ENCODE measurements at places on chromosomes 13 and 19.

DNA sequence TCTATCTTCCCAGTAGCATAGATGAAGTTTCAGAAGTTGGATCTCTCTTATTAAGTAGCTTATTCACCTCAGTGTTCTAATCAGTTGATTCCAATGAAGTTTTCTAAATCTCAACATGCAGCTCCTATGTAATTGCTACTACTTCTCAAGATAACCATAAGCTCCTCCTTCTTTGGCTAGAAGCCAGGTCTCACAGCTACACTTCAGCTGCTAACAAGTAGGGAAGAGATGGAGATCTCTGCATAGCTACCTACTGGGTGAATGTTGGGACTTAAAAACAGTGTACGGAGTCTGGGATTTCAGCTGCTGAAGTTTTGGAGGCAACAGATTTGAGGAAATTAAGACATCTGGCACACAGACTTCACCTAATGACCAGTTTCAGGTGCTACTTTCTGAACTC is 661.0 kb downstream of the SLITRK1 start:
- no peak for DNase-seq

DNA sequence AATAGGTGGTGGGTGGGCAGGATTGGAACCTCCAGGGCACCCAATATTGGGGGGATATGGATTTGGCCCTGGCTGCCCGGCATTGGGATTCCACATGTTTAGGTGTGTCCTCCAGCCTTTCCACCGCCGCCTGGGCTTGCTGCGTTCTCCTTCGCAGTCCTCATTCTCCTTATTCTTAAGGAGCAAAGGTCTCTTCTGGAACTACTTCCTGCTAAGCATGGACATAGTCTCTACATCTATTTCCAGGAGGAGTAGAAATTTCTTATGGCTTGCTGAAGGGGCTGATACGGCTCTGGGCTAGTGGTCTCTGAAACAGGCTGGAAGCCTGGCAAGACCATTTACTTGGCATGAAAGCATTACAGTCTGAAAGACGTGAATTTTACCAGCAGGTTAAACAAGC is 9.2 kb upstream of the FCGBP start:
- DNase-seq, result no peak

DNA sequence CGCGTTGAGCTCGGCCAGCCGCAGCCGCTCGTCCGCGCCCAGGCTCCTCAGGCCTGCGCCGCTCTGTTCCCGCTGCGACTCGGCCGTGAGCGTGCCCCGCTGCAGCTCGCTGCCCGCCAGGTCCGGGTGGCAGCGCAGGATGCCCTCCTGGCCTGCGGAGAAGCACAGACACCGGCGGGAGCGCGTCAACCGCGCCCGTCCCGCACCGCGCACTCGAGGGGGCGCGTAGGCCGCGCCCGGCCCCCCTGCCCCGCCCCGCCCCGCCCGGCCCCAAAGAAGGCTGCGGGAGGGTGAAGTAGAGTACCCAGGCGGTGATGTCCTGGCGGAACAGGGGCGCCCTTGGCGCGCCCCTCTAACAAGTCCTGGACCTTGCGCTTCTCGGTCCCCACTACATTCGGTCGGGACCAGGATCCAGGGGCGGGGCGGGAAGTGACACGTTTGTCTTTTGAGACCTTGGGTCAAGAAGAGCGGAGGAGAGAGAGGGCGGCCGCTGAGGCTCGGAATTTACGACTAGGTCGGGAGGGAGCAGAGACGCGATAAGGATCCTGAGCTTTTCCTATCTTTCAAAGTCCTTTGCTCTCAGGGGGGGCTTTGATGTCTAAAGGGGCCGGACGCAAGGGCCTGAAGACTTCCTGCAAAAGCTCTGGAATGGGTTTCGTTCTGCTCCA is 9.3 kb upstream of the CDX2 start:
- DNase-seq, result no peak

- DNase-seq, result no peak
Observed at GRCh38 chr13:51192348-51192747, 29.9 kb upstream of the FAM124A start.

GRCh38 chr13:40317980-40318327 is 348.5 kb downstream of the FOXO1 start:
- DNase-seq, result no peak

GRCh38 chr19:13597640-13598039 is 91.4 kb upstream of the CACNA1A start:
- DNase-seq, result peak; percentile 4

DNA sequence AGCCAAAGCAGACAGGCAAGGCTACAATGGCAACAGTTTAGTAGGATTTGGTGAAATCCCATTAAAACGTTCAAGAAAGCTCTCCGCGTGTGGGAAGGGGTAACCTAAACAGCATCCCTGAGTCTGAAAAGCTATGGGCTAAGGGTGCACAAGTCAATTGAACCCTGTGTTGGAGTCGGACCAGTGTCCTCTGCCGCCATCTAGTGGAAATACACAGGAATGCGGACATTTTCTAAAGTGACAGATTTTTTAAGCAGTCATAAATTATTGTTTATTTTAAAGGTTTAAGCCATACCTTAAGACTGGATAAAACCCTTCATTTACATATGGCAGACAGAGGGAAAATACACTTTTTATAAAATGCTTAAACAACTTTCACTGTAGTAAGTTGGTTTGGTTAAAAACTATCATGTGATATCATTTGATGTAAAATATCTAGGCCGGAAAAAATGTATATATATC is 26.5 kb upstream of the LSM14A start:
- peak; percentile 34 for DNase-seq

- DNase-seq, result no peak
Observed at GRCh38 chr13:29520671-29521070, 74.8 kb downstream of the SLC7A1 start.

GRCh38 chr13:100495455-100495854 is 93.1 kb downstream of the GGACT start:
- DNase-seq, result no peak

DNA sequence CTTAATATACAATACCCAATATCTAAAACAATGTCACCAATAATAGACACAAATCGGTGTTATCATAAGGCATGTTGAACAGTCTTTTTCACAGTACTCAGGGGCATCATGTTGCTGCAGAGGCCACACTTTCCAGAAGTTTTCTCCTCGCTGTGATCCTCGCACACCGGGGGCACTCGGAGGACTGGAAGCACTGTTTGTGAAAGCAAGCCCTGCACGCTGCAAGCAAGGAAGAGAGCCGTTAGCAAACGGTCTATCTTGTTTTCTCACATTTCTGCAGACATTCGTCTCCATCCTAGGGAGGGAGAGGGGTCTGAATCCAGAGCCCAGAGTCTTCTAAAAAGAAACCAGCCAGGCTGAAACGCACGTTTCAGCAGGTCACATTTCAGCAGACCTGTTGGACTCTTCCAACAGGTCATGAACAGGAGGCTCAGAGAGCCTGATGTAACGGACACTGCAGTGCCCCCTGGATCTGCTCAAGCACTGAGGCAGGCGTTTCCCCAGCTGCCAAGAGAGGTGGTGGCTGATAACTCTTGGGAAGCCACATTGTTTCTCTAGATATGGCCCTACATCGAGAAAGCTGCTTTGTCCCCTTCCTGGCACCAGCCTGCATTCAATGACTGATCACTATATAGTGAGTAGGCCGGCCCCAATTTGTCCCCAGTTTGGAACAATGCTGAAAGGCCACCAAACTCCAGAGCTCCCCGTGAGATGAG is 43.6 kb downstream of the RUBCNL start:
- DNase-seq, result no peak

- DNase-seq, result no peak
Observed at GRCh38 chr13:49869519-49869918, 66.6 kb downstream of the SPRYD7 start.

DNA sequence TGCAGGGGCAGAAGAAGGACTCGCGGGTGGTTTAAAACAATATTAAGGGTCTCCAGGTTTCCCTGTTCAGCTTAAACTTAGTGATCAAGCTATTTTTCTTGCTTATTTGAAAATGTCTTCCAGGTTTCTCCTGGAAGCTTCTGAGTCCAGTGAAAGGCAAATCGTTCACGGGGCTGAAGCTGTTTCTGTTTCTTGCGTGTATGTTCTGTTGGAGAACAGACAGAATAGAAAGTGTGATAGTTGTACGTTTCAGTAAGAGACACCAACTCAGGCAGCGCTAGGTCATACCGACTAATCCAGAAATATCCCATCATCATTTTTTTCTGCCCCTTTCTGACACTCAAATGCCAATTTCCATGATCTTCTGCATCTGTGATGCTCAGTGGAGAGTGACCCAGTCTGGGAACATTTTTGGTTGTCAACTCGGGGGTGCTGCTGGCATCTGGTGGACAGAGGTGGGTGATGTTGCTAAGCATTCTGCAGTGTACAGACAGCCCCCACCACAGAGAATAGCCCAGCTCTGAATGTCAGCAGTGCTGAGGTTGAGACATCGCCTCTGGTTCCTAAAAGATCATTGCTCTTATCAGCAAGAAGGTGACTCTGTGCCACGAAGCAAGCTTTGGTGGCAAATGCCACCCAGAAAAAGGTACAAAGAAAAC is 4.3 kb downstream of the KLF2 start:
- no peak for DNase-seq

DNA sequence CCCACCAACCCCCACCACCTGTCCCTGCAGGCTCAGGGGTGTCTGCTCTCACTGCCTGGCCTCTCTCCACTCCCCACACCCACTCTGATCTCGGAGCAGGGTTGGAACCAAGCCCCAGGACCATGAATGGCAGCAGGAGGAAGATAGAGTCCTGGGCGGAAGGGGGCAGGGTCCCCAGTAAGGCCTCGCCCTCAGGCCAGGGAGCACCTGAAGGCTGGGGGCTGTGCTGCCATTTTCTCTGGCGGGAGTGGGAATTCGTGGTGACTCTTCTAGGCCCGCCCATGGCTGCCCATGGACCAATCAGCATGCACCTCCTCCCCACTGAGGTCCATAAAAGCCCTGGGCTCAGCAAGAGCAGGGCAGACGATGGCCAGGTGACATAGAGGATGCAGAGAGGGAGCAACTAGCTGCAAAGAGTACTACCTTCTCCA is 25.0 kb downstream of the KBTBD6 start:
- DNase-seq, result no peak

GRCh38 chr19:56101746-56102535 is 19.2 kb downstream of the ZNF787 start:
- DNase-seq, result no peak

- DNase-seq, result no peak
Observed at GRCh38 chr19:1540365-1540925, 16.6 kb downstream of the PLK5 start.

DNA sequence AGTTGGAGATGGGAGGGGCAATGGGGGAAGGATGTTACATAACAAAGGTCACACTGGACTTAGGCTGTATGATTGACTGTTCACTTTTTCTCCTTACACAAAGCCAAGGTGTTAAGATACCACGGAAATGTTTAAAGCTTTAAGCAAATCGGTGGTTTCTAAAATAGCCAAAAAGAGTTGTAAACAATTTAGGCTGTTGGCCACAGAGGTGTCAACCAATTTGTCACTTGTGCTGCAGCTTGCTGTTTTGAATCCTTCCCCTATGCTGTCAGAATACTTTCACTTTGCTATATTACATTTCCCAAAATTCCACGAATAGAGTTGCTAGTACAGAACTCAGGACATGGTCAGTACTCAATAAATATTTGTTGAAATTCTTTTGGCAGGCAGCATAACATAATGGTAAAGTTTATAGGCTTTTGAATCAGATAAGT is 149.3 kb downstream of the VWA8 start:
- no peak for DNase-seq

- DNase-seq, result no peak
Observed at GRCh38 chr13:37148501-37148900, 43.0 kb upstream of the CSNK1A1L start.

DNA sequence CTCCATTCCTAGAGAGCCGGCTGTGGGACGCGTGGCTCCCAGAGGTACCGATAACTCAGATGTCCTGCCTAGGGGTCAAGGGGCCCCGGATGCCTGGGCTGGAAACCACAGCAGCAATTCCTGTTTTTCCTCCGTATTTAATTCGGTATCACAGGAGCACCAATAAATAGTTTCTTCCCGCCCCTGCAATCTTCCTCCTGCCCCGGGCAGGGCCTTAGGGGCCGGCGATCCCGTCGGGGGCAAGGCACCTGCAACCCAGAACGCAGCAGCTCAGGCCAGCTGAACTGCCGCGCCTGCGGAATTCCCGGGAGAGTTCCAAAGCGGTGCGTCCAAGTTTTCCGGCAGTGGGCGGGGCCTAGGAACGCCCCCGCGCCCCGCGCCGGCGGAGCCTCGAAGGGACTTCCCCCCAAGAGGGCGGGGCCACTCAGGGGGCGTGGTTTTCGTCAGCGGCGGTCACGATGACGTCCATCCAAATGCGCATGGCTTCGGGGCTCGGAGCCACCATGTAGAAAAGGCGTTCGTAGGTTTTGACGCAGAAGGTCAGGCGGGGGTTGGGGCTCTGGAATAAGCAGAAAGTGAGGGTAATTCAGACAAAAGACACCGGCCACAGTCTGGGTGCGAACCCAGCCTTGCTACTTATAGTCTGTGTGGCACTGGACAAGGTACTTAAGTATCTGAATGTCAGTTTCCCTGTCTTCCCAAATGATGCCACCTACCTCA is 9.7 kb upstream of the LYPD3 start:
- peak; percentile 77 for DNase-seq

GRCh38 chr19:29843180-29844051 is 31.6 kb downstream of the CCNE1 start:
- no peak for DNase-seq

GRCh38 chr13:49210114-49210513 is 10.0 kb upstream of the MLNR start:
- DNase-seq, result no peak

DNA sequence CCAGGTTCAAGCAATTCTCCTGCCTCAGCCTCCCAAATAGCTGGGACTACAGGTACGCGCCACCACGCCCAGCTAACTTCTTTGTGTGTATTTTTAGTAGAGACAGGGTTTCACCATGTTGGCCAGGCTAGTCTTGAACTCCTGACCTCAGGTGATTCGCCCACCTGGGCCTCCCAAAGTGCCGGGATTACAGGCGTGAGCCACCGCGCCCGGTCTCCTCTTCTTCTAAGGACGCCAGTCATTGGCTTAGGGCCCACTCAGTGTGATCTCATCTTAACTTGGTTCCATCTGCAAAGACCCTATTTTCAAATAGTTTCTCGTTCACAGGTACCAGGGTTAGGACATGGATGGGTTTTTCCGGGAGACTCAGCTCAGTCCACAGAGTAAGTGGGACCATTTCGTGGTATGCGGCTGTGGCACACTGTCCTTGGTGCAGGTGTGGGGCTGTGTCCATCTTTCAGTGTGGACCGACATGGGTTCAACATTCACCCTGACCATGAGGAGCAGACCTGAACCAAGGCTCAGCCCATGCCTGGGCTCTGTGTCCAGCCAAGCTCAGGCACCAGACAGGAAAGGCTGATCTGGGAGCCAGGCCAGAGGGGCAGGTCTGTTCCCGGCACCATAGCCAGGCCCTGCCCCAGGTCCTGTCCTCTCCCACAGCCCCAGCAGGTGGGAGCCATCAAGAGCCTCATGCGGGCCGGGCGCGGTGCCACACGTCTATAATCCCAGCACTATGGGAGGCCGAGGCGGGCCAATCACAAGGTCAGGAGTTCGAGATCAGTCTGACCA is 2.8 kb upstream of the MKNK2 start:
- DNase-seq, result no peak

DNA sequence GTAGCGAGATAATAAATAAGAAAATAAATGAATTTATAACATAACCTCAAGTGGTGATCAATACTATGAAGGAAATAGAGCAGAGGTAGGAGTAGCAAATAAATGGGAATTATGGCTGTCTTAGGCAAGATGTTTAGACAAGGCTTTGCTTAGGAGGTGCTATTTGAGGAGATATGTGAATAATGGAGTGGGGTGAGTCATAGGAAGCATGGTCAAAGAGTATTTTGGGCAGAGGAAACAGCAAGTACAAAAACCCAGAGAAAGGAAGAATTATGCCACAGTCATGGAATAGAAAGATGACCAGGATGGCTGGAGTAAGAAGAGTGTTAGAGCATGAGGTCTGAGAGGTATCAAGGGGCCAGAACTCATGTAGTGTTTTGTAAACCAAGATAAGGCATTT is 33.6 kb upstream of the LPAR6 start:
- DNase-seq, result no peak
